GDM1 (cell line): ENCODE measurements at places on chromosomes 3 and 15.

DNA sequence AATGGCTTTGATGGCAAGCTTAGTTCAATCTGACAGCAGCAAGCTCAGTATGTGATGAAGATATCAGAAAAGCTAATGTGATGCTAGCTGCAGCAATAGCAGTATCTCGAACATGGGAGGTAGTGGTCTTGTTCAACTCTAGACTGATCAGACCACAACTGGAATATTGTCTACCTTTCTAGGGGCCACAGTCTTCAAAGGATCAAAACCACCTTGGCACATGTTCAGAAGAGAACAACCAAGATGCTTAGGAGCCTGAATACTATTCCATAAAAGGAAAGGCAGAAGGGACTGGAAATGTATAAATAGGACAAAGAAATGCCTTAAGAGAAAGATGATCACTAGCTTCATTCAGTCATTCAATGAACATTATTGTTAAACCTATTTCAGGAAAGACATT, 2.3 kb downstream of the C3orf70 start:
- DNase-seq, result no peak

- DNase-seq, result no peak
Observed at GRCh38 chr3:186839874-186840641, 2.5 kb upstream of the ADIPOQ start.

GRCh38 chr15:56942118-56942517, 23.7 kb downstream of the TCF12 start:
- no peak for DNase-seq

DNA sequence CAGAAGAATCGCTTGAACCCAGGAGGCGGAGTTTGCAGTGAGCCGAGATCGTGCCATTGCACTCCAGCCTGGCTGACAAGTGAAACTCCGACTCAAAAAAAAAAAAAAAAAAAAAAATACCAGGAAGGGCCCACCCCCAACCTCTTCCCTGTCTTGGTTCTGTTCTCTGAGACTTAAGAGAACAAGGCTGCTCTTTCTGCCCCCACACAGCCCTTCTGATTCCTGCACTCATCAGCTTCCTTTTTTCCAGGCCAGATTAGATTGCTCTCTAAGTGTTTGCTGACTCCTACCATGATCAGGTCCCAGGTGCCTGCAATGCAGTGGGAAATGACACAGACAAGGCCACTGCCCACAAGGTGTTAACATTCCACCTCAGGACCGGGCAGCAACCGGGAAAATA, 13.0 kb downstream of the TMEM44 start:
- no peak for DNase-seq

DNA sequence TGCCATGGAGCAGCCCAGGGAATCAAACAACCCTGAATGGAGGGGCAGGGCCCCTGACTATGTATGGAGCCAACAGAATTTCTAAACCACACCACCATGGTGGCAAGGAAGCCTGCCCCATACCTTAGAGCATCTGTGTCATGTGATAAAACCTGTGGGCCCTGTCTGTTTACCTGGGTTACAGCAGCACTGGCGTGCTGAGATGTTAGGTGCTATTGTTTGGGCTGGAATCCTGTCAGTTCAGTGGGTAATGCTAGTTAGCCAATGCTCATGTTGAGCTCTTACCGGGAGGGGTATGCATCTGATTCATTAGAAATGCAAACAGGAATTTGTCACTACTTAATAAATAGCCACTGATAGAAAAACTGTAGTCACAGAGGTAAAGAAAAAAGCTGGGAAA, 63.5 kb upstream of the ETV5 start:
- DNase-seq, result no peak

DNA sequence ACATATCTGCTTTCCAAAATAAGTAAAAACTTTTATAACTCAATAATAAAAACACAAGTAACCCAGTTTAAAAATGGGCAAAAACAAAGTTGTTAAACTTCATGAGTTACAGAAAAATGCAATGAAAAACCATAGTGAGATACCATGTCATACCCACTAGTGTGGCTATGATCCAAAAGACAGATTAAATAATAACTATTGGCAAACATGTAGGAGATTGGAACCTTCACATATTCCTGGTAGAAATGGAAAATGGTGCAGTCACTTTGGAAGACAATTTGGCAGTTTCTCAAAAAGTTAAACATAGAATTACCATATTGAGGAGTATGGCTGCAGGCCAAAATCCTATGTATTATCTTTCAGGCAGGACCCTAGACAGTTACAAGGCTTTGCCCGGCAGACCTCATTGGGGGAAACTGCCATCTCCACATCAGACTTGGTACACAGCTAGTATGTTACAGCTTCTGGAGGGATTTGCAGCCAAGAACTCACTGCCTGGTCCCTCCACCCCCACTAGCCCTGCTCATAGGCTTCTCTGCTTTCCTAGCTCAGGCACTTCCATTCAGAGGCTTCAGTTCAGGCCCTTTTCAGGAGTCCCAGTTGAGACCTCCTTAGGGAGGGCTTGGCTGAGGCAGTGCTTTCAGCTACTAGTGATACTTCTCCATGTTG, 147.8 kb downstream of the NEK10 start:
- no peak for DNase-seq

- no peak for DNase-seq
Observed at GRCh38 chr15:70875001-70875782, 17.0 kb downstream of the THAP10 start.

DNA sequence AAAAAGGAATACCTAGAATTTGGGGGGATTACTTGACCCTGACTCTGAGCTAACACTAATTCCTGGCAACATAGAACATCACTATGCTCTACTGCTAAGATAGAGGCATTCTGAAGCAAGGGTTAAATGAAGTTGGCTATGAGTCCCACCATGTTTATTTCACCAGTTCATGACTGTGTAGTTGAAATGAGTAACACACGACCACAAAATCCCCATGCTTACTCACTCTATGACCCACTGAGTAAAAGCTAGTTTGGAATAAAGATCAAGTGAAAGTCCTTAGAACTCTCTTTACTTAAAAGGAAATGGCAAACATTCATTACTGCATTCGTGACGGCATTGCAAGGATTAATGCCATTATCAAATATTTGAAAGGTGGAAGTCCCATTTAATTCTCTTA, 47.4 kb downstream of the MRPL46 start:
- DNase-seq, result no peak

DNA sequence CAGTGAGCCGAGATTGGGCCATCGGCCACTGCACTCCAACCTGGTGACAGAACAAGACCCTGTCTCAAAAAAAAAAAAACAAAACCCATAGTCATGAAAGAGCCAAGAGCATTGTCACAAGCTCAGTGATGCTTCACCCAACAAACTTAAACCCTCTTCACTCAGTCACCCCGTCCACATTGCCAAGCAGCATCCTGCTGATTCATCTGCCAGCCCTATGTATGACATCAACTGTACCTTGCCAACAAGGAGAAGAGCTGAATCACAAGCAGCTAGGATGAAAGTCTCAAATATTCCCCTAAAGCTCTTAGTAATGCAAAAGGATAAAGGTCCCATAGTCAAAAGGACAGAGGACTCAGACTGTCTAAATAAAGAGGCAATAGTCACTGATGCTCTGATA, 90.0 kb downstream of the ANO10 start:
- no peak for DNase-seq

GRCh38 chr15:37572401-37572800, 362.0 kb upstream of the TMCO5A start:
- no peak for DNase-seq

DNA sequence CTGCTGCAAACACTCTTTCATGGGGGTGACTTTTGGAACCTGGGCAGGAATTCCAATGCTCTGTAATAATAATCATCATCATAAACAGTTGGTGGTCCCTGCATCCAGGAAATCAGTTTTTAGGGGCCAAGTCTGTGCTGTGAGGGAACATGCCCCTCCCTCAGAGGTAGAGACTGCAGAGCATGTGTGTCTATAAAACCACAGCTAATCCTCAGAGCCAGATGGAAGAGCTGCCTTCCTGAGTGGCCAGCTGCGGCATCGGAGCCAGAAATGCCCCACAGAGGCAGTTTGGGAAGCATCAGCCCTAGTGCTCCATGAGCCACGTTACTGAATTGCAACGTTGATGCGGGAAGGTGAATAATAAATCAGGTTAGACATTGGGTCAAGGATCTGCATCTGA, 12.9 kb upstream of the TPM1 start:
- DNase-seq, result no peak

DNA sequence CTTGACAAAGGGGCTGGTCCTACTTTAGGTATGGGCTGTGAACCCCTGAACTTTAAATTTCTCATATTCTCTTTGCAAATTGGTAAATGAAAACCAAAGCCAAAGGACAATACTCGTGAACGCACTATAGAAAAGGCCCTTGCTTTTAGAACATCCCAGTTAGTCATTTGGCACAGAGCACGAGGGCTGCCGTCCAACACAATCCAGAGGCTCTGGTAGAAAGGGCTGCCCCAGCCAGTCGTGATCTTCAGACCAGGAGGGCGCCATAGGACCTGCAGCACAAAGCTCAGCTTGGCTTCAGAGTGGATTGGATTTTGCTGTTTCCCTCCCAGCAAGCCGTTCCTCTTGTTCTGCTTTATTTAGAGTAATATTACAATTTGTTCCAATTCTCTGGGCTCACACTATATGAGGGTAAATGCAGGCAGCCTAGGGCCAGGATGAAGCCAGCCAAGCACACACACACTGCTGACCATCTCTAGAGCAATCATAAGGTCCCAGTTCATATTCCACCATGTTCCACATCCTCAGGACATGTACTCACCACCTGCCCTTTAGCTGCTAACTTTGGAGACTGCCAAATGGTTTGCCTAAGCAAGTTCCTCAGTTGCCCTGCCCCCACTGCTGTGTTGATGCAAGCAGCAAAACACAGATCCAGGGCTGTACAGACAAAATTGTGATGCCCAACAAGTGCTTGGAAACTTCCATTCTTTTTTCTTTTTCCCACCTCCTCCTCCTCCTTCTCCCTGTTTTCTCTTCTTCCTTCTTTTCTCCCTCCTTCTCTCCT, 6.0 kb upstream of the BFSP2 start:
- DNase-seq, result no peak

DNA sequence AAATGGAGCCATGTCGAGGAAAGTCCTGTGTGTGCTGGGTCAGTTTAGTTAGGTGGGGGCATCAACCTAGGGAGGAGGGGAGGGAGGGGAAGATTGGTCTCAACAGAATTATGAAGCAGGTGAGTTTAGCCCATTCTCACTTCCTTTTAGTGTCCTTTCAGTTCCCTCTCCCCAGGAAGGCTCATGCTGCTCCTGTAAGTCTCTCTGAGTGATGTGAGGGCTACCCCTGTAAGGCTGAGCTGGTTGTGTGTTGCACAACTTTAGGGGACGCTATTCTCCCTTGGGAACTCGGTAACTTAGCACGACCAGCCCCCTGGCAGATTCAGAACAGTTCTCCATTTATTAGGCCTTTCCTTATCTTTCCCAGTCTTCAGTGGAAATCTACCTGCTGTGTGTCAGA, 21.2 kb downstream of the IL5RA start:
- no peak for DNase-seq

DNA sequence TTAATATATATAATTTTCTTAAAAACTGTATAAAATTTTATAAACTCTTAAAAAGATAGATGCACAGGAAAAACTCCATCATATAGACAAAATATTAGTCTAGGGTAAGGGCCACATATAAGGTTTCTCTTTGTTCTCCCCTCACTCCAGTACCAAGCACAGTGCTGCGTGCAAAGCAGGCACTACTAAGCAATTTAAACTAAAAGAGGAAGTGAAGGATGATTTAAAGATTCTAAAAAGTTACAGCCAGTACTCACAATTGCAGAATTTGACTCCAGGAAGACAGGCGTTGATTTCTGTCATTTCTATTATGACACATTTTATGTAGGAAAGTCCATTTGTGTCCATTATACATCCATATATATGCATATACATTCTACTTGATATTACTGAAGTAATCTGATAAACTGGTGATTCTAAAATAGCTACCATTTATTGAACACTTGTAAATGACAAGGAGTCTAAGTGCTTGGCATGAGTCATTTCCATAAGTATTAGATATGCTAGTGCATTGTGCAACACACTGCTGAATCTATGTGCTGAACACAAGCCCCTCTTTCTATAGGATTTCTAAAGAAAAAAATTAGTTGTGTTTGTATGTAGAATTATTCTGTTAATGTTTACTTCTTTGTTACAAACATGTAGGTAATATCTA, 785.5 kb upstream of the ARRDC4 start:
- DNase-seq, result no peak

GRCh38 chr3:66098436-66098835, 59.7 kb upstream of the MAGI1 start:
- DNase-seq, result no peak

DNA sequence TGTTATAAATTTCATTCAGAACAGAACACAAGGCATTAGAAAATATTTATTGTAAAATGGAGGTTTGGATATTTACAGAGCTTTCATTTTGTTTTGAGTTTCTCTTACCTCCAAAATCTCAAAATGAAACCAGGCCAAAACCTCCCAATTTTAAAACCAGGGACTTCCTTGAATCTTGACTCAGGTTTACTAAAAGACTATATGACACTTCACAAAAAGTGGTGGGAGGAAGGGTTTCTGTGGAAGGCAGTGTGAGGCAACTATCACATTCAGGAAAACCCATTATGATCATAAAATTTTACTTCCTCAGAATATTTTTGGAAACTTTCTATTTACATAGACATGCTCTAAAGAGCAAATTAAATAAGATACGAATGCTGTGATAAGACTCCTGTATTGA, 205.8 kb upstream of the EOMES start:
- DNase-seq, result no peak

DNA sequence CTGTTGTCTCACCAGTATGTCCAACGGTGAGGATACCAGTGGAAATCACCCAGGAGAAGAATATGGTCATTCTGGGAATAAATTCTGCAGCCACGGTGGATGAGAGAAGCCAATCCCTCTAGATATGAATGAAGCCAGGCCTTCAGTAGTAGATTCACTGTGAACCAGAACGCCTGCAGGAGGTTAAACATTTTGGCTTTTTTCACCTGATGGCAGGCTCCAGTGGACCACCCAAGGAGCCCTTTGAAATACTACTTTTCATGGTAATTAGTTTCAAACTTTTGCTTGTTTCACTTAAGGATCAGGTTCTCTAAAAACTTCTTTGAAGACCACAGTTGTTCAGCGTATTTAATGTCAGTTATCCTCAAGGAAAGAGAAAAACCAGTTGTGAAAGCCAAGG, 353.4 kb downstream of the RORA start:
- no peak for DNase-seq

DNA sequence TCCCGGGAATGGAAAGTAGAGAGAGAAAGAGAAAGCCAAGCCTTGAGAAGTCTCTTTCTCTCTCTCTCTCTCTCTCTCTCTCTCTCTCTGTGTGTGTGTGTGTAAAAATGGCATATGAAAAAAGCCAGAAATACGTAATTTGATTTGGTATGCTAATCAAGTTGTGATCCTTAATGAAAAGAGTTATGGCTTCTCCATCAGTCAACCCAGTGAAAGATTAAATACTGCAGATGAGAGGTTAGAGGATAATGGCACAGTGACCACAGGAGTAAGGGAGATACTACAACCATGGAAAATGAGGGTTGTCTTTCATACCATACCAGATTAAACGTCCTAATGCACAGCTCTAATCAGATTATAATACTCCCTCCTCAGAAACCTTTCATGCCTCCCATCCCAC, 193.5 kb upstream of the SOX2 start:
- DNase-seq, result no peak
